Stimulated activated CD4-positive, alpha-beta T cell treated with anti-CD3 and anti-CD28 coated beads, Interleukin-2, amount 100 ng/mL, for 24 hours (primary cell): ENCODE measurements at places on chromosomes 6 and 20.
A peak's percentile ranks its signal among the peaks of the same experiment; 100 is the strongest.

DNA sequence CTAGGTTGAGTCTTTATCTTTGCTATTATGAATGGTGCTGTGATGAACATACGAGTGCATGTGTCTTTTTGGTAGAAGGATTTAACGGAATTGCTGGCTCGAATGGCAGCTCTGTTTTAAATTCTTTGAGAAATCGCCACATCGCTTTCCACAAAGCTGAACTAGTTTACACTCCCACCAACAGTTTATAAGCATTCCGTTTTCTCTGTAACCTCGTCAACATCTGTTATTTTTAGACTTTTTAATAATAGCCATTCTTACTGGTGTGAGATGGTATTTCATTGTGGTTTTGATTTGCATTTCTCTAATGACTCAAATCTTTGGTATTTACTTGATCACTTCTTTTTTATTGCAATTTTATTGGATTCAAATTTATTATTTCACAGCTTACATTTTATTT lies 117.4 kb upstream of the HDGFL1 start:
- no peak for DNase-seq

GRCh38 chr20:51899674-51900073 lies 97.4 kb upstream of the SALL4 start:
- DNase-seq = no peak

- no peak for DNase-seq
Measured at GRCh38 chr6:44401138-44401537, 13.6 kb downstream of the CDC5L start.

- no peak for DNase-seq
Measured at GRCh38 chr6:80339421-80339820, 232.9 kb downstream of the BCKDHB start.

- peak; percentile 83 for DNase-seq
Measured at GRCh38 chr6:31652925-31653724, 664 bp upstream of the BAG6 start.

DNA sequence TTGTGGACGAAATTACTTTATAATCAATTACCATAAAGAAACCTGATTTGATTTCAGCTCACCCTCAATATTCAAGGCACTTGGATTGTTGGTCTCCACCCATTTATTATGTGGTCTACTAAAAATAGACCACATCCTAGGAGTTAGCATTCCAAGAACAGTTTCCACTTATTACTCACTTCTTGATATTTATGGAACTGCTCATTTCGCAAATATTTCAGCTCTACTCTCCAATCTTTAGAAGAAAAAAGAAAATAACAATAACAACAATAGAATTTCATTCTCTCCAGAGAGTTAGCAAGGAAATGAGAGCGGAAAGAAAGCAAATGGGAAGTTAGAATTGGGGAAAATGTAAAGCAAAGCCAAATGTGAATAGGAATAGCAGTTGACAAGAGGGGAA lies 26.2 kb upstream of the HDAC2 start:
- no peak for DNase-seq

GRCh38 chr6:52617087-52617486 lies 40.2 kb upstream of the TRAM2 start:
- no peak for DNase-seq

DNA sequence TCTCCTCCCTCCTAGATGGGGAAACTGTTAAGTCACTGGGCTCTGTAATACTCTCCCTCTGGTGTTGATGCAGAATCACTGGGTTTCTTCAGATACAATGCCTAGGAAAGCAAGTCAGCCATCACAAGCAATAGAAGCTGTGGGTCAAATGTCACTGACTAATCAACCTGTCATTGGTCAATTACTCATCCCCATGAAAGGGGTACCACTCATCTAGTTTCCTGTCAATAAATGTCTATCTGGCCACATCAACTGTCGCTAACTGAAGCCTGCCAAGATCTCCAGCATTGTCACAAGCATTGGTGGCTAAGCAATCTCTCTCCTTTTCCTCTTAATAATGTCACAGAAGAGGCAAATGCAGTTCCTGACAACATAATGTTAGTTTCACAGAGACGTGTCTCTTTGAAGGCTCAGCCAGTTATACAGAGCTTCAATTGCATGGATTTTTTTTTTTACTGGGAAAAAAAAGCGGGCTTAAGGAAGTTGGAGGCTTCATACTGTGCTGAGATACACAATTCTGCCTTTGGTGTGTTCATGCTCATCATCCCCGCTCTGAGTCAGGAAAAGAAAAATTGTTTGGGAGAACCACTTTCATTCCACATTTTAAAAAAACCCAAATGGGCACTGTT lies 355.9 kb downstream of the BTBD9 start:
- DNase-seq = no peak

DNA sequence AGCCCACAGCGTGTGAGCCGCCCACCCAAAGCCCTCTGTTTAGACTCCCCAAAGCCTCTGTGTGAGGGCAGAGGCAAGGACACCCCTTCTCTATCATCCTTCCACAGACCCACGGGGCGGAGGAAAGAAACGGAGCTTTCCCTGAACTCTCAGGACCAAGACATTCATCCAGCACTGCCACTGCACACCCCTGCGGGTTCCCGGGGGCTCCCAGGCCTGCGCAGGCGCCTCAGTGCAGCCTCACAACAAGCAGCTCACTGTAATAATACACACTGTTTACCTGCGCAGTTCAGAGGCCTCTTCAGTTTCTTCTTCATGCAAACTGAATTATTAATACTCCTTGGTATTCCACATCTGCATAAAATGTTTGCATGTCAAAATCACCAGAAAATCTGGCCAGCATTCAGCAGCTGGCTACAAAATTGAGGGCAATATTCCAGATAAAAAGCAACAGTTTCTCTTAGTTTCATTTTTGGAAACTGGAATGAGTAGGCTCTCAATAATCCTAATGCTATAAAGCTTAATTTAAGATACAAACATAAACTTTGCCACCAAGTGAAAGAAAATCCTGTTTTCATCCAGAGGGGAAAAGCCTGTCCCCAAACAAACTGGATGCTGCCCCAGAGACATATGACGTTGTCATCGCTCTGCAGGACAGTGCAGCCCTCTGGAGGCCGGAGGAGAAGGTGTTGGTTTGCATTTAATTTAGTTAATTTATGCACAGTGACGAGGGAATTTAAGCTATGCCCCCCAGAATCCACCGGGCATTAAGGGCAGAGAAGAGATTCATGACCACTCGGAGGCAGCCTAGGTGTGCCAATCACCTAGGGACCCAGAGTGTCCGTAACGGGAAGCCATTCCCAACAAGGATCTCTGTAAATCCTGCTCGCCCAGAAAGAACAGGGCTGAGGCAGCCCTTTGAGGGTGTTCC lies 45.3 kb downstream of the NINL start:
- no peak for DNase-seq

GRCh38 chr6:99548706-99549105 lies 19.8 kb downstream of the CCNC start:
- DNase-seq = no peak

DNA sequence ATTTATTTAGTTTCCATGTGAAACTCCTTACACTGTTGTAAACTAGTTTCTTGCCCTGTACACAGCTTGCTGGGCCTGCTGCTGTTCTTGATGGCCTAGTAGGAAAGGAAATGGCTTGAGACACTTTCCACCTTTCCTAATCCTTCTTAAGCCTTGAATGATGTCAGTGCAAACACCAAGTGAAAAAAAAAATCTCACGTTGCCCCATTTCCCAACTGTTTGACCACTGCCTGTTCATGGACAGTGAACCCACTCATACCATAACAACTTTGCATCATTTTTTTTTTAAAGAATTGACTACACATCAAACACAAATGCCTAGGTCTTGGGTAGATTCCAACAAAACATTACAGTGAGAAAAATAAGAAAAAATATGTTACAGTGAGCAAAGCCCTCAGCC lies 653.6 kb upstream of the FLRT3 start:
- no peak for DNase-seq
